ENCODE measurements at places on chromosomes 1 and 21. TPM values are rescaled to one million over a fixed set of nuclear protein-coding genes. Genes with fewer than 3 reads are reported as not detected.

GRCh38 chr1:22101199-22101598, 41.7 kb downstream of the WNT4 start:
- peaks cover 4% of the 10 kb centered on the region for H3K4me1 ChIP-seq
- no peak overlapping the region for H3K4me3 ChIP-seq
- H3K36me3 ChIP-seq: peaks cover 45% of the 10 kb centered on the region
- H3K27me3 ChIP-seq: no peaks in the 10 kb centered on the region
- no peak for DNase-seq

GRCh38 chr1:55156093-55156492, 59.1 kb downstream of the USP24 start:
- no peaks in the 10 kb centered on the region for H3K27me3 ChIP-seq
- H3K27ac ChIP-seq: no peak overlapping the region
- H3K36me3 ChIP-seq: peaks cover 5% of the 10 kb centered on the region
- H3K4me3 ChIP-seq: no peak overlapping the region

TSACC gene
- 1.7 TPM for total RNA-seq

- no peak overlapping the region for H3K4me3 ChIP-seq
- no peak overlapping the region for H3K27ac ChIP-seq
- no peak for DNase-seq
- H3K27me3 ChIP-seq: no peaks in the 10 kb centered on the region
Measured at GRCh38 chr1:6873298-6874015, 88.2 kb downstream of the CAMTA1 start.

DNA sequence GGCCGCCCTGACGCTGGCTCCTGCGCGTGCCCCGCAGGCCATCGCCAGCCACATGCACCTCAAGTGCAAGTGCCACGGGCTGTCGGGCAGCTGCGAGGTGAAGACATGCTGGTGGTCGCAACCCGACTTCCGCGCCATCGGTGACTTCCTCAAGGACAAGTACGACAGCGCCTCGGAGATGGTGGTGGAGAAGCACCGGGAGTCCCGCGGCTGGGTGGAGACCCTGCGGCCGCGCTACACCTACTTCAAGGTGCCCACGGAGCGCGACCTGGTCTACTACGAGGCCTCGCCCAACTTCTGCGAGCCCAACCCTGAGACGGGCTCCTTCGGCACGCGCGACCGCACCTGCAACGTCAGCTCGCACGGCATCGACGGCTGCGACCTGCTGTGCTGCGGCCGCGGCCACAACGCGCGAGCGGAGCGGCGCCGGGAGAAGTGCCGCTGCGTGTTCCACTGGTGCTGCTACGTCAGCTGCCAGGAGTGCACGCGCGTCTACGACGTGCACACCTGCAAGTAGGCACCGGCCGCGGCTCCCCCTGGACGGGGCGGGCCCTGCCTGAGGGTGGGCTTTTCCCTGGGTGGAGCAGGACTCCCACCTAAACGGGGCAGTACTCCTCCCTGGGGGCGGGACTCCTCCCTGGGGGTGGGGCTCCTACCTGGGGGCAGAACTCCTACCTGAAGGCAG, 23.4 kb upstream of the ARF1 start:
- H3K27me3 ChIP-seq: no peaks in the 10 kb centered on the region
- peaks cover 6% of the 10 kb centered on the region for H3K4me1 ChIP-seq
- H3K4me3 ChIP-seq: no peak overlapping the region
- no peaks in the 10 kb centered on the region for H3K36me3 ChIP-seq

DNA sequence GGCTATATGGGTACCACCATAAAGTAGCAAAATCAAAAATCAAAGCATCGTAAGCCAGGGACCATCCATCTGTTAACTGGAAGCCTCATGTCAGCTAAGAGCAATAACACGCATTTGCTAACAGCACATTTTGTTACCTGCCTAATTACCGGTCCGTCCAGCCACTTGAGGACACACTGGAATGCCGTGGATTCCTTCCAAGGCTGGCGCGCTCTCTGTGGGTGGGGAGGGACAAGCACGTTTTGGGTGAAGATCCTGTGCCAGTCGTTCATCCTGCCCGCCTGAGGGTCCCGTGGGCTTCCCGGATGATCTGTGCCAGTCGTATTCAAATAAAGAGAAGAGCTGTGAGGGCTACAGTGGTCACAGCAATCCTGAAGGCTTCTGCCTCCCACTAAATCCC, 6.2 kb downstream of the NPHP4 start:
- H3K27me3 ChIP-seq: no peaks in the 10 kb centered on the region
- no peak for DNase-seq
- H3K4me1 ChIP-seq: peaks cover 2% of the 10 kb centered on the region
- no peak overlapping the region for H3K27ac ChIP-seq

GRCh38 chr1:151130987-151131586, 15.3 kb downstream of the SEMA6C start:
- no peaks in the 10 kb centered on the region for H3K27me3 ChIP-seq
- peaks cover 4% of the 10 kb centered on the region for H3K4me1 ChIP-seq
- peak overlapping the region; percentile 54 for H3K27ac ChIP-seq
- H3K36me3 ChIP-seq: peaks cover 44% of the 10 kb centered on the region

DNA sequence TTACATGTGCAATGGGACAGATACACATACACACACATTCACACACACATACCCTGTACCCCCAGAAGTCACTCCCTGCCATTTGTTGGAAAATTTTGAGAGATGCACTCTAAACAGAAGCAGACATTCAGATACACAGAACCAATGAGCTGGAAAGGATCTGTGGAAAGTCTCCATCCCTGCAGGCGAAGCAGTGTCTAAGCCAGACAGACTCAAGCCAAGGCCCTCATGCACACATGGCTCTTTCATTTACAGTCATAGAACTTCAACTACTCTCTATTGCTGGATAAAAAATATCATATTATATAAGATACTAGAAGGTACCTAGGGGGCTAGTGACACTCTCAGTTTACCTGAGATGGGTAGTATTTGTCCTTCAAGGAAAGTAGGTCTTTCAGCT, 7.3 kb upstream of the SEC16B start:
- no peaks in the 10 kb centered on the region for H3K27me3 ChIP-seq
- DNase-seq: no peak
- no peaks in the 10 kb centered on the region for H3K36me3 ChIP-seq
- no peak overlapping the region for H3K27ac ChIP-seq
- no peaks in the 10 kb centered on the region for H3K4me1 ChIP-seq
- no peak overlapping the region for H3K4me3 ChIP-seq

- H3K4me1 ChIP-seq: peaks cover 86% of the 10 kb centered on the region
- no peaks in the 10 kb centered on the region for H3K36me3 ChIP-seq
- no peak overlapping the region for H3K4me3 ChIP-seq
- DNase-seq: peak; percentile 43
- no peaks in the 10 kb centered on the region for H3K27me3 ChIP-seq
- peak overlapping the region; percentile 76 for H3K27ac ChIP-seq
Measured at GRCh38 chr1:93600663-93601062, 81.0 kb downstream of the BCAR3 start.

SLAMF7 gene
- 0.67 TPM for total RNA-seq

GRCh38 chr1:9326596-9326995, 33.9 kb downstream of the SPSB1 start:
- no peak overlapping the region for H3K4me3 ChIP-seq
- peaks cover 22% of the 10 kb centered on the region for H3K4me1 ChIP-seq
- no peaks in the 10 kb centered on the region for H3K36me3 ChIP-seq
- H3K27me3 ChIP-seq: no peaks in the 10 kb centered on the region
- DNase-seq: no peak
- no peak overlapping the region for H3K27ac ChIP-seq
